Thymus (tissue), 14 donors: ENCODE measurements at places on chromosomes 6 and 20. TPM values are rescaled to one million over a fixed set of nuclear protein-coding genes. Genes with fewer than 3 reads are reported as not detected.

EBF4 gene
- 2.9 TPM for total RNA-seq

DNA sequence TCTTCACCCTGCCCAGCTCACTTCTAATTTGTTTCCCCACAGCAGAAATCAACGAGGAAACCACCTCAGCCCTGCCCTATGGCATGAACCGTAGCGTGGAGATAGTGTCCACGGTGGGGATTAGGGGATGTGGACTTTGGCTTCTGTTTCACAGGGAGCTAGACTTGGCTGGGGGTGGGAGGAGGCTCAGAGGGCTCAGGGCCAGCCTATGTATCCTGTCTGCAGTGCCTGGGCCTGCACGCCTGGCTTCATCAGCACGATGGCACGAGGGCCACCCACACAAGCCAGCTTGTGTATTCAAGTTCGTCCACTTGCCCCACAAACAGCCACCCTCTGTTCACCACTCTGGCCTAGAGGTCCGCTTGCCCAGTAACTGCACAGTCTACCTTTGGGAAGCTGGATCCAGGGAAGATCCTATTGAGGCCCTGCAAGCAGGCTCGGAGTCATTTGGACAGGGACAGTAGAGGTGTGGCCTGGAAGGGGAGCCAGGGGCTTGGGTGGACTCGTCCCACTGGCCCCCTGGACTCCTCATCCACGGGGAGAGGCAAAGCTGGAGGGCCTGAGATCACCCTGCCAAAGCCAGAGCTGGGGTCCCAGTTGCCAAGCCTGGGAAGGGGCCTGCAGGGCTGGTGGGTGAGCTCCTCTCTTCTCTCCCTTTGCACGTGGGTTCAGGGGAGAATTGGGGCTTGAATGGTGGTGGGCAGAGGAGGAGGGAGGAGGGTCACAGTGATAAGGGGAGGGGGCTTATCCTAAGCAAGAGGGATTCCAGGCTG is 38.0 kb upstream of the FAM83D start:
- no peak for DNase-seq

- no peak for DNase-seq
Observed at GRCh38 chr6:106546691-106547414, 82.4 kb downstream of the RTN4IP1 start.

DNA sequence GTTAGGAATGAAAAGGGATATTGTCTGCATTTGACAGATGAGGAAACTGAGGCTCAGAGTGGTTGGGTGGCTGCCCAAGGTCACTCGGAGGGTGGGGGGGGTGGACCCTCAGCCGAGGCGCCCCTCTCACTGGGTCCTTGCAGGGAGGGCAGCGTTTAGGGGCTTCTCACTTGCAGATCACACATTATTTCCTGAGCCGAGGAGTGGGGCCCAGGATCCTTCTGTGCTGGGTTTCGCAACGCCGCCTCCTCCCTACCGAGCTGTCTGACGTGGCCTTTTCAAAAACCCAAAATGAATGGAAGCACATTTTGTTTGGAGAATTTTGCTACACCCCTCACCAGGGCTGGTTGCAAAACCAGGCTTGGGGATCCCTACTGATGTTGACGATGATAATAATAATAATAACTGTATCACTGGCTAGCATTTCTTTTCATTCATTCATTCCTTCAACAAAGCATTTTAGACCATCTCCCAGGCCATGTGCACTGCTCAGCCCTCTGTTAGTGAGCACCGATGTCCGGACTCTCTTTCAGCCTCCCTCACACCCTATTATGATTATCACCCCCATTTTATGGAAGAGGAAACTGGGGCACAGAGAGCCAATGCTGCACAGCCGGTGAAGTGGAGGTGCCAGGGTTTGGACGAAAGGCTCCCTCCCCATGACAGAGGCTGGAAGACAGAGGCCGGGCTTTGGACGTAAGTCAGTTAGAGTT is 5.2 kb downstream of the DLGAP4 start:
- DNase-seq = no peak

DNA sequence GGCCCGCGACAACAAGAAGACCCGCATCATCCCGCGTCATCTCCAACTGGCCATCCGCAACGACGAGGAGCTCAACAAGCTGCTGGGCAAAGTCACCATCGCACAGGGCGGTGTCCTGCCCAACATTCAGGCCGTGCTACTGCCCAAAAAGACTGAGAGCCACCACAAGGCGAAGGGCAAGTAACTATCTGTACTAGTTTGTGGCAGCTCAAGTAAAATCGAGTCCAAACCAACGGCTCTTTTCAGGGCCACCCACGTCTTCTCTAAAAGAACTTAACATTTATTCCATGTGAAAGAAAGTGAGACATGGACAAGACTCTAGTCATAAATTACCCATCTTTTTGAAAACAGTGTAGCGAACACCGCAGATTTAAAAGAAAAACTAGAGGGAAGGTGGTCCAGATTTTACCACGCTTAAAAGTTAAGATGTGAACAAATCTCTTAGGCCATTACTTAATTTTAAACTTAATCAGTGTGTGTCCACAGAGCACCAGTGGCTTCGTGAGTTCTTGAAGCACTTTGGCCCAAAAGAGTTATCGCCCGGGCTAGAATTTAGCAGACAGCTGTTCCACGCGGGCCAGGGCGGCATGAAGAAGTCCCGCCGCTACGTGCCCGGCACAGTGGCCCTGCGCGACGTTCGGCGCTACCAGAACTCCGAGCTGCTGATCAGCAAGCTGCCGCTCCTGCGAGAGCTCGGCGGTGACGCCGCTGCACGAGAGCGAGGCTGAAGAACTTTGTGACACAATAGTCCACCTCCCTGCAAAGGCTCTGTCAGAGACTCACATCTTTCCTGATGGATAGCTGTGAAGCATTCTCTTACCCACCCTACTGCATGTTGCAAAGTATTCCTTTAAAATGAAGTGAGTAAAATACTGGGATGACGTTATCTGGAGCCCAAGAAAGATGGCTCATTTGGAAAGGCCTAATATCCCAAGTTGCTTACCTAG is 113.9 kb upstream of the PRSS16 start:
- no peak for DNase-seq
